ENCODE measurements at places on chromosomes 1 and 21.

DNA sequence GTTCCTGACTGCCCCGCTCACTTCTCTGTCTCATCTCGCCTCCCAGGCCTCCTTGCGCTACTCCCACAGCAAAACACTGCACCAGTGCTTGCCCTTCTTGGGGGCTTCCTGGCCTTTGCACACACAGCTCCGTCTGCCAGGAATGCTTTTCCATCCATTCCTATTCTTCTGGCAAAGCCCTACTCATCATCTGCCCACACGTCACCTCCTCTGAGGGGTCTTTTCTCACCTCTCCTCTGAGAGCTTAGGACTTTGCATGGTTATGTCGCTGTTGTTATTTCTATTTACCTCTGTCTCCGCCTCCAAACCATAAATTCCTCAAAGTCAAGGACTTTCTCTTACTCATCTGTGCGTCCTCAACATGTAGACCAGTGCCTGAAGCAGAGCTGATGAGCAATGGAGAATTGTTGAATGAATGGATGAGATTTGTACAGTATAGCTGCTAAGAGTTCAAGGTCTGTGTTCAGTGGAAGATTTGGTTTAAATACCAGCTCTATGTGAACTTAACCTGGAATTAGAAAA is 26.4 kb upstream of the BTG2 start:
- no peak for DNase-seq

DNA sequence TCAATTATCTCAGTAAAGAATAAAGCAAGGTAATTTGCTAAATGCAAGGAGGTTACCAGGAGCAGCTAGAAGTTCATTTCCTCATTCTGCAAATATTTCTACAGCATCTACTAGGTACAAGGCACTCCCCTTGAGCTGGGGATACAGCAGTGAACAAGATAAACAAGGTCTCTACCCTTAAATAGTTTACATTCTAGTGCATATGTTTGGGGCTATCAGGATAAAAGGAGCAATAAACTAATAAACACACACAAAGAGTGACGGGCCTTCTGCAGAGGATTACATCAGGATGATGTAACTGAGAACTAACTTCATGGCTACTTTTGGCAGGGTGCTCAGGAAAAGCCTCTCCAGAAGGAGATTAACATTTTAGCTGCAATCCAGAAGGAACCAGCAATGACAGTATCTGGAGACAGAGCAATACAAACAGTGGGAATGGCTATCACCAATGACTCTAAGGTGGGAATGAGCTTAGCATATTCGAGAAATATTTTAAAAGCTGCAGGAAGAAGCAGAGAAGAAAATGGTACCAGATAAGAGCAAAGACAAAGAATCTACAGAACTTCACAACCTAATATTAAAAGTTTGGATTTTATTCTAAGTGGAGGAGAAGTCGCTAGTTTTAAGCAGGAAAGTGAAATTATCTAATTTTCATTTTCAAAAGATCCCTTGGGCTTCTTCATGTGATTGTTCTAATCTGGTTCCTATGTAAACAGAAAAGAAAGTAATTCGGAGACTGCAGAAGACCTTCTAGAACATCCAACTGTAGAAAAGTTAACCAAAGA is 25.8 kb downstream of the TP53BP2 start:
- no peak for DNase-seq

DNA sequence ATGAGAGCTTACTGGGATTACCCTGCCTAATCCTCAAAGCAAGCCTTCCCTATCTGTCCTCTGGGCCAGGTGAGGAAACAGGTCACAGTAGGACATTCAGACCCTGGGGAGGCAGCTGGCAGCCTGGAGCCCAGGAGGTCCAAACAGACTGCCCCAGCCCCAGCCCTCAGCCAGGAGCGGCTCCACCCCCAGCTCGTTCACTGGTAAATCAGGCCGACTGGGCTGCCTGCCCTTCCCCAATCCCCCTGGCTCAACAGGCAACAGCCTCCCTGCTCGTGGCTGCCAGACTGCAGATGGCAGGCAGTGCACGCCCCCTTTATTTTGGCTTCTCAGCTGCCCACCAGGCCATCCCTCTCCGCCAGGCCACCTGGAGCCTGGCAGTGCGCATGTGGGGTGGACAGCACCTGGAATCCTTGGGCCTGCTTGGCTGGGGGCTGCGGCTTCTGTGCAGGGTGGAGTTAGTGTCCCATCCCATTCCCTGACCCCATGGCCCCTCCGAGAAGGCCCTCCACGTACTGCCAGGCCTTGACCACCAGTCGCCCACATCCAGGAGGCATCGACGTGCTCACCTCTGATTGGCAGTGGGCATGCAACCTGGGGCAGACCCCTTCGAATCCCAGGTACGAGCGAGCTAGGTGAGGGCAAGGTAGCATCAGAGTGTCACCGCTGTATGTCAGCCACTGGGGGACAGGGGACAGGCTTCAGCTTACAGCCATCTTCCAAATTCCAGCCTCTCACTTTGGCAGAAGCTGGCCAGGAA is 11.2 kb upstream of the ZNF670 start:
- no peak for DNase-seq

- DNase-seq = no peak
Measured at GRCh38 chr1:21939650-21940374, 2.7 kb upstream of the HSPG2 start.

DNA sequence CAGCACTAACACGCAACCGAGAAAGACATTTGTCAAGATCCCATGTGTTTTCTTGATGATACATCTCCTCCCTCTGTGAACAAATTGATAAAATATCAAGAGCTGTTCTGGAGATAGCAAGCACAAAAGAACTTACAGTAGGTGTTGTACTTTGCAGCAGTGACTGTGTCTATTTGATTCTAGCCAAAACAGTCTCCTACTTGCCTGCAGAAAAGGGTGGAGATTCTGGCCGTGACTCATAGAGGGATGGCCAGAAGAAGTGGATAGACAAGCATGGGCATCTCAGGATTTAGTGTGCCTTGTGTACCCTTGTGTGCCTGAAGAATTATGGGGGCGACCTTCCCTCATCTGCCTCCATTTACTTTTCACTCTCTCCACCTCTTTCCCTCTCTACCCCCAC is 458.4 kb upstream of the LRRC7 start:
- DNase-seq = no peak

- no peak for DNase-seq
Measured at GRCh38 chr1:115768549-115768948, at the start of gene CASQ2. Gene CASQ2 (minus strand): TSS chr1:115768714. CDS start chr1:115768541, 173 bp downstream.

DNA sequence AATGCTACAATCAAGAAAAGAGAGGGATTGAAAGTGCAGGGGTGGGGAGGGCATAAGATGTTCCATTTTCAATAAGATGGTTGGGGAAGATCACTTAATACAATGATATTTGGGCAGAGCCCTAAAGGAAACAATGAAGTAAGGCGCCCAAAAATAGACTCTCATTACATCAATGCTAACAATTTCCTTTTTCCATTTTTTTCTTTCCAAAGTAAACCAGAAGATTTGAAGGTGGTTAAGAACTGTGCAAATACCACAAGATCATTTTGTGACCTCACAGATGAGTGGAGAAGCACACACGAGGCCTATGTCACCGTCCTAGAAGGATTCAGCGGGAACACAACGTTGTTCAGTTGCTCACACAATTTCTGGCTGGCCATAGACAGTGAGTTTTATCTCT is 16.8 kb downstream of the IFNAR2 start:
- no peak for DNase-seq

DNA sequence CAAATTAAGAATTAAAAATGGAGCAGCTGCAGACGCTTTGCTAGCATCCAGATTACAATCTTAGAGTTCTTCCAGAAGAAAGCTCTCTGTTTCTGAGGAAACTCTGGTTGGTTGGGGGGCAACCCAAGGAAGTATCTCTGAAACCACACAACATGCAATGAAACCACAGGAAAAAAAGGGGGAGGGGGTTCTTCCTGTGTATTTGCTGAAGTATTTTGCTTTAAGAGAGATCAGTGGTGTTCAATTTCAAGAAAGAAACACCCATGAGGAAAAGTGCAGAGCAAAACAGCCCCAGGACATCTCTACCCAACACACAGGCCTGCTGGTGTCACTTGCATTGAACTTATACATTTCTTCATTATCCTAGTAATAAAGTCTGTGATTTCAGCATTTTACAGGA is 19.7 kb upstream of the TIAM1 start:
- DNase-seq = no peak

DNA sequence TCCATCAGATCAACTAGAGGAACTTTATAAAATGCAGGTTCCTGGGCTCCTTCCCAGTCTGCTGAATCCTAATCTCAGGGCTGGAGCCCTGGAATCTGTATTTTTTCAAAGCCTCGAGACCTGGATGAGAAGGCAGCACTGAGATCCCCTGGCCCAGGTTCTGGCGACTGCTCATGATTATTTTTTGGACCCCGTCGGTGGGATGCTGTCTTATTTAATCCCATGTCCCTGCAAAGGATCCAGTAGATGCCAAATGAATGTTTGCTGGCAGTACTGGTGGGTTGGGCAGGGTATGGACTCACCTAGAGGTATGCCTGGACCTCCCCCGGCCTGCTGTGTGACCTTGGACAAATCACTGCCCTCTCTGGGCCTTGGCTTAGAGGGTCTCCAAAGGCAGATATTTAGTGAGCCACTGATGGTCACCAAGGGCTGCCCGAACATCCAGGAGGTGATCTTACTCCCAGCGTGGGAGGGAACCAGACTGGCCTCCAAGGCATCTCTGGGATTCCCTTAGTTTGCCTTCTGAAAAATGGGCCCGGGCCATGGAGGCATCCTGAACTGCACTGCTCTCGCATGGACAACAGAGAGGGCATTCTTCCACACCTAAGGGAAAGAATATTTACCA is 91.6 kb upstream of the RUNX3 start:
- DNase-seq = no peak

DNA sequence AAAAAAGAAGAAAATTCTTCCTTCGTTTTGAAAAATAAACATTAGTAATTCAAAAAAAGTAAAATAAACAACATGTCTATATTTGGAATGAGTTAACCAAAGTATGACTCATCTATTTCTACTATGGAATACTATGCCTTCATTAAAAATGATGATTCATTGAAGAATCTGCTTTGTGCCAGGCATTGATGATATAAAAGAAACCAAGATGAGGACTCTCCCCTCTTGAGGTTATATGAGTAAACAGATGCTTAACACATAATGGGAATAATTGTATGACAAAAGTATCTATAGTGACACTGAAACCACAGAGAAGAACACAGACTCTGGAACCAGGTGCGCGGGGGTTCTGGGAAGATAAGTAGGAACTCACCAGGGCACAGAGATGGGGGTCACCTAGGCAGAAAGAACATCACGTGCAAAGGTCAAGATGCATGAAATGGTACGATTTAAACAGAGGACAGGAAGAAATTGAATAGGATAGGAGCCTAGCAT is 18.8 kb downstream of the ELF3 start:
- no peak for DNase-seq

DNA sequence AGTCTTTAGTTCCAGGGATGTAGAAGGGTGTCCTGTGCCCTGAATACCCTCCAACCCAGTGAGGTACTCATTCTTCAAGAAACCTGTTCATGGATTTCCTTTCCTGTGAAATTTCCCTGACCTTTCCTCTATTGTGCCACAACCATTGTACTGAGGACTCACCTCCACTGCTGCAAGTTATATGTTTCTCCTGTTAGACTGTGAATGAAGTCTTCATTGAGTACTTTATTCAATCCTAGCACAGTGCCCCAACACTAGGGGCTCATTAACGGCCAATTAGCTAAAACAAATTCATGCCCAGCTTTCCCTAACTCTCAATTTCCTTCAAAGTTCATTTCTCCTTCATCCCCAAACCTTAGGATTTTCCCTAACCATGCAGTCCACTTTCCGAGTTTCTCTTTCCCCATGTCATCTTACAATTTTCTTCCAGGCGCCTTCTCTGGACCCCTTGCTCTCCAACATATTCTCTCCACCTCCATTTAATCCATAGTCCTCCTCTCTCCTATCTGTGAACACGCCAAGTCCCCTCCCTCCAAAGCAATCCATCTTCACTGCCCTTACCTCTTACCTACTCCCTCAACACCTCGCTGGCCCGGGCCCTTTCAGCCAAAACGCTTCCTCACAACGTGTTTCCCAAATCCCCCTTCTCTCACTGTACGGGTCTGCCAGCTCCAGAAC is 1.3 kb downstream of the TRIM33 start:
- no peak for DNase-seq

DNA sequence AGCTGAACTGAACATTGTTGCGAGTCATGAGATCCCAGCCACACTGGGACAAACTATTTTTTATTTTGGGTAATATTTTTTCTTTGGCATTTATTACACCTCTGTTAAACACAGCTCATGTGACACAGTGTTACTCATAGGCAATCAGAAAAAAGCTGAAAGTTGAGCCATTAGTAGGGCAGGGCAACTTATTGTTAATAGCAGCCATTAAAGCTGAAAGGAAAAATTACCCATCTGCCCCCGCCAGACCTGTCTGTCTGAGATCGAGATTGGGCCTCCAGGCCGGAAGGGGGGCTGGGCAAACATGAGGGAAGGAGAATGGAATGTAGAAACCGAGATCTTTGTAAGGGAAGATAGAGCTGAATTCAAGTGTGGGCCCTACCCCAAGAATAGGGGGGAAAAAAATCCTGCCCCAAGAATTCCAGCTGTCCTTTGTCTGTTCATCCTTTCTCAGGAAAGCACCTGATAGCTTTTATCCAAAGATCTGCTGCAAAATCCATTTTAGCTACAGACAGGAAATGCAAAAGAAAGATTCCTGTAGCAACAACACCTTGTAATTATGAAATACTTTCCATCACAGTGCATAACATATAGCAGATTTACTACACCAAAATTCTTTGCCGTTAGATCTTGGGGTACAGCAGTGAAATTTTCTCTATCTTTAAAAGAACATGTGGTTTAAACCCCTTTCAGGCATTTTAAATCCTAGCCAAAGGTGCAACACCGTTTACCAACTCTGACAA is 212.8 kb downstream of the PBX1 start:
- no peak for DNase-seq

GRCh38 chr1:153232553-153232952 is 15.2 kb downstream of the PRR9 start:
- no peak for DNase-seq

DNA sequence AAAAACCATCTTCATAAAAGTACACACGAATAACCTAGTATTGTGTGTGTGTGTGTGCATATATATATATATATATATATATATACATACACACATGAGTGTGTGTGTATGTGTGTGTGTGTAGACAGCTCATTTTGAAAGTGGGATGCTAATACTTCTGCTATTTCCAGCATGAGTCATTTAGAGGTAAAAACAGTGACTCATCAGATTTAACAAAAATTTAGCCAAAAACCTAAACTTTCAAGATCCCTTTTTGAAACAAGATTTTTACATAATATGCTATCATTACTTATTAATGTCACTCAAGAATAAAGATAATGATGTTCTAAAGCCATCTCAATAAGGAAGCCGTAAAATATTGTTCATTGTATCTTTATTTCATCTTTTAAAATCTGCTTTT is 35.6 kb upstream of the ADGRL4 start:
- DNase-seq = no peak

DNA sequence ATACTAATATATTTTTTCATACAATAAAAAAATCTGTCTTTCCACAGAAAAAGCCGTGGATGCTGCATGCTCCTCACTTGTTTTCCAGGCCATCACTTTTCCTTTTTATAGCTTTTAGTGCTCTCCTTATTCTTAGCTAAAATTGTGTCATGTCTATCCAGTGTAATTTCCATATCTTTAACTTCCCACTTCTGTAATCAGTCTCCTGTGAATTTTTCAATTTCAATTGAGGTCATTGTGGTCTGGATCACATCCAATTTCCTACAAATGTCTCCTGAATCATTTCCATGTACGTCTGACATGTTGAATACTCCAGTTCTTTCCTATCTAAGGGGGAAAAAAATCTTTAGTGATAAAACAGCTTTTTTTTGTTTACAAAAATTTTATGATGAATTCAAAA is 838.2 kb upstream of the B3GALT2 start:
- DNase-seq = no peak

- DNase-seq = no peak
Measured at GRCh38 chr1:240878631-240879030, 266.7 kb upstream of the GREM2 start.
